Smooth muscle cell of trachea (primary cell): ENCODE measurements at places on chromosomes 5 and 9. TPM values are rescaled to one million over a fixed set of nuclear protein-coding genes. Genes with fewer than 3 reads are reported as not detected.

Gene GABRA6
- not detected in 2 replicates for total RNA-seq

Gene CEL
- total RNA-seq = under 0.01 and 0.66 TPM in 2 replicates

Gene PCDHB5
- 0.29 and 1.3 TPM in 2 replicates for total RNA-seq

Gene FAM221B
- total RNA-seq = not detected in 2 replicates

Gene ABO
- not detected in 2 replicates for total RNA-seq

Gene SPINK6
- total RNA-seq = not detected in 2 replicates

Gene DCAF12
- total RNA-seq = 9.4 and 11.5 TPM in 2 replicates

Gene LRRC8A
- 29.1 and 44.0 TPM in 2 replicates for total RNA-seq
